ENCODE measurements at places on chromosomes 7 and 10.
A peak's percentile ranks its signal among the peaks of the same experiment; 100 is the strongest.

DNA sequence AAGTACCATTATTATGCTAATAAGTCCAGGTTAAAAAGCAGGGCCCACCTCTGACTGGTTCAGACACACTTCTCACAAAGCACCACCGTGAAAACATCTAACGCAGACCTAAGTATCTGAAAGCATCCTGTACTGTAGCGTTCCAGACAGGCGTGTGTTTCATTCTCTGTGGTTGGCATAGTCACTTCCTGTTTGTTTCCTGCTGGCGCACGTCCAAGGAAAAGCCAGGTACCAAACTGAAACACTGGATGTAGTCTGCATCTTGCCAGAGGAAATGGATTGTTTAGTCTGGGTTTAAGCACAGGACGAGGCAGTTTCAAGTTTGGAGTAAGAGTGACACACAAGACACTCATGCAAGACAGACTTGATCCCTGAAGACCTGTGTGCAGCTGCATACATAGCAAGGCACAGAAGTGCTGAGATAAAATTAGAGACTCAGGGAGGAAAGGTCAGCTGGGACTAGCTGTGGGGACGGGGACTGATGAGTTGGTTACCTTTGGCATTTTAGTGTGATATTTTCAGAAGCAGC, 23.3 kb downstream of the BPGM start:
- peak; percentile 61 for DNase-seq

DNA sequence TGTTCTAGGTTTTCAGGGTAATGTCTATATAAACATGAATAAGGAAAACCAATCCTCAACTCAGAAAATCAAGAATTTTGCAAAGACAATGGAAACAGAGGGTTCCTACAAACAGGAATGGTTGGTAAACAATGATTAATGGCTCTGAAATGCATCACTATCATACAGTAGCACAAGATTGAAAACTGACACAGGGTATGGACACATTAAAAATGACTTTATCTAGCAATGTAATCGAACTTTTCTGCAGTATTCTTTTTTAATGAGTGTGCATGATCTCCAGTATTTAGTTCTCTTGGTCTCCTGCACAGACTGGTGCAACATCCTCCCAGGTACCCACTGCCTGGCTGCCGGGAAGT, 15.9 kb downstream of the GRB10 start:
- DNase-seq, result no peak

DNA sequence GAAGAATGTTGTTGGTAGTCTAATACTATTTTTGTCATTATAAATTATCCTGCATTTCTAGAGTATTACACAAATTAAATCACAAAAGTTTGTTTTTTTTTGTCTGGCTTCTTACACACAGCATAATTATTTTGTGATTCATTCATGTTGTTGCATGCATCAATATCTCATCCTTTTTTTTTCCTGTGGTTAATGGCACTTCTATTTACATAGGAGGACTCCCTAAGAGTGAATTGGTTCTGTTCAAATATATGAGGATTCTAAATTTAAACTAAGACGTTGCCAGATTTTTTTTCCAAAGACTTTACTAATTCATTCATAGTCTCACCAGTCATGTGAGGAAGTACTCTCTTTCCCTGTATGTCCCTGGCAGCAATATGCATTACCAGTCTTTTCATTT, 303.3 kb downstream of the GPR37 start:
- DNase-seq, result no peak

GRCh38 chr7:24981171-24981951, 1.4 kb upstream of the OSBPL3 start:
- DNase-seq, result peak; percentile 69

DNA sequence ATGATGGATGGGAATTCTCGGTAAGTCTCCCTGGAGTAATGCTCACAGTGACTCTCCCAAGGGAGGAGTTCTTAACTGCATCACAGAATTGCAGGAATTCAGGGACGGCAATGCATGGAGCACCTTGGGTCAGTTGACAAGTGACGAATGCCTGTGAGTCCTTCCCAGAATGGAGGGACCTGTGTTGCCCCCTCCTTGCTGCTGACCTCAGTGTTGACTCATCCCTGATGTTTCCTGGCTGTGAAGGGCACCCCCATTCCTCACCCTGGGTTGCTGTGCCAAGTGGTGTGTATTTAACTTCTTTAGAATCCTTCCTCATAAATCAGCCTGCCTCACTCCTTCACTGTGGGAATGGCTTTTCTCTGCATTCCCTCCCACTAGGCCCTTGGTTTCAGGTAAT, 98.9 kb downstream of the LRMDA start:
- DNase-seq, result no peak

DNA sequence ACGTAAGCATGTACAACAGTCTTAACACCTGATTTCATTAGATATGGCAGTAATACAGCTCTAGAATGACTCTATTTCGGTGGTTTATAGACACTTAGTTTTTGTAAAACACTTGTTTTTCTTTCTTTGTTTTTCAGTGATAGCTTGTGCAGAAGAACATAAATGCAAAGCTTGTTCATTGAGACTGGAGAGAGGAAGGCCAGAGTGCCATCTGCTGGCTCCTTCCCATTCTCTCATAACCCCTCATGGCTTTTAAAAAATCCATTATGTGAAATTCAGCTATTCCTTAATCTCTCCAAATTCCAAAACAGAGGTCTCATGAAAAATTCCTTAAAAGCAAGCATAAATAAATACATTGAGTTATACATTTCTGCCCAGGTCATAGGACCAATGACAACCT, 76.3 kb downstream of the CACNB2 start:
- DNase-seq, result no peak

GRCh38 chr7:66871076-66871475, 49.9 kb upstream of the TMEM248 start:
- no peak for DNase-seq

GRCh38 chr7:127258111-127258510, 5.4 kb upstream of the GRM8 start:
- DNase-seq, result no peak

DNA sequence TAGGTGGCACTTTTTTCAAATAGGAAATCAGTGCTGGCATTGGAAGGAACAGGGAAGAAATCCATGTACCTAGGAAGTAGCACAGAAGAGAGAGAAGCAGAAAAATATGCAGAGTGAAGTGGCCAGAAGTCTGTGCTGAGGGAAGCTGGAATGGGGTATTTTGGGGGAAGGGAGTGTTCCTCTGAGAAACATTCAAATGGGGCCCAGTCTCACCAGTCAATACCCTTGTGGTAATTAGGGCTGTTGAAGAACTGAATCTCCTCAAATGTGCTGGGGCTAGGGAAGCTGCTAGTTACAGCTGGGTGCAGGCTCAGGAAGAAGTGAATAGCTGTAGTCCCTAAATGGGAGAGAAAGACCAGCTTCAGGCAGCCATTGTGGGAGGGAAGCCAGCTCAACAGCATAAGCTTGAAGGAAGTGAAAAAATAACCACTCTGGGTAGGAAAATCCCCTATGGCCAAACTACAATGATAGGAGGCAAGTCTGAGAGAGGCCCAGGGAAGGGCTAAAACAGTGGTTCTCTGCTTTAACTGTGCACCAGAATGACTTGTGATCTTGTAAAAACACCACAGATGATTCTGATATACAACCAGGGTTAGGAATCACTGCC, 7.6 kb downstream of the NDST2 start:
- no peak for DNase-seq

DNA sequence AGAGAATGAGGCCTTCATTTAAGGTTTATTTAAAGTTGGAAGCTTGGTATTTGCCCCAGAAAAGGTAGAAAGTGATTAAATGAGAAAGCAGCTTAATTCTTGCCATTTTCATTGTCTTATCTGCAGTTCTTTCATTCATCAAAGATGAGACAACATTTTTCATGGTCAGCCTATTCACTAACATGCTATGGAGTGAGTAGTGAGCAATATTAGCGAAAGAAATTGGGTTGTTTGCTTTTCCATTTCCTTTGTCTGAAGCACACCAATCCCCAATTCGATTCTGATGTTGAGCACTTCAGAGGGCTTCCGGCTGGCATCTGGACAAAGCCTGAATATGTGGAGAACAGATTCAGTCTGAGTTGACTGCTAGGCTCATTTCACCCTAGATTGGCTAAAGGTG, 317.2 kb downstream of the BBS9 start:
- no peak for DNase-seq

DNA sequence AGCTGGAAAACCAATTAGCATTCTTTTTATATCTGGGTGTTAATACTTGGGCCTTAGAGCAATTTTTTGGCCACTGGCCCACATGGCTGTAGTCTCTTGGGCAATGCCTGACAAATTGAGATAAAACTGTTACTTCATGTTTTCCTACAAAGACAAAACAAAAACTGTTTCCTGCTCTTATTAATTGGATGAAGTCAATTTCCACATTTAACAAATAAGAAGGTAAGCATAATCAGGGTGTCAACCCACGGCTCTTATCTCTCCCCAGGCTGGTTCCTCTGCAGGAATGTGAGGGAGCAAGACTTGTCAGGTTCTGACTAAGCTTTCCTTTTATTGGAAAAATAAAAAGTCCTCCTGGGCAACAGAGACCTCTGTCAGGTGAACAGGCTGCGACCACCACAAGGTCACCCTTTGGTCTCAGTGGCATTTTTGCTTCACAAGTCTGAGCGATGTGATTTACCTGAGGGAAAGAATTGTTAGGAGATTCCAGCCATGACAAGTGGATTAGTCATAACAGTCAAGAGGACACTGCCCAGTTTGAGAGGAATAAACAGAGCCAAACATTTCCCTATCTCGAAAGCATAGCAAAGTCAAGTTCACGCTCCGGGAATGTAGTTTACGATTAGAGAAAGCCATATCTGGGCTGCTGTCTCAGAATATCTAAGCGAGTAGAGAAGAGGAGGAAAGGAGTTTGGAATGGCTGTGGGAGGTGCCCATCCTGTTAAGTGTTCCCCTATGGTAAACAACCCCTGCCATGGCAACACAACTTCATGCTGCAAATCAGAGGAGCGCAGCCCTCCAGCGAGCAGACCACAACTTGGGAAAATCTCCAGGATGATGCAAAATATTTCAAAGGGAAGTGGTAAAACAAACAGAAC, 144.4 kb downstream of the TES start:
- DNase-seq, result no peak

DNA sequence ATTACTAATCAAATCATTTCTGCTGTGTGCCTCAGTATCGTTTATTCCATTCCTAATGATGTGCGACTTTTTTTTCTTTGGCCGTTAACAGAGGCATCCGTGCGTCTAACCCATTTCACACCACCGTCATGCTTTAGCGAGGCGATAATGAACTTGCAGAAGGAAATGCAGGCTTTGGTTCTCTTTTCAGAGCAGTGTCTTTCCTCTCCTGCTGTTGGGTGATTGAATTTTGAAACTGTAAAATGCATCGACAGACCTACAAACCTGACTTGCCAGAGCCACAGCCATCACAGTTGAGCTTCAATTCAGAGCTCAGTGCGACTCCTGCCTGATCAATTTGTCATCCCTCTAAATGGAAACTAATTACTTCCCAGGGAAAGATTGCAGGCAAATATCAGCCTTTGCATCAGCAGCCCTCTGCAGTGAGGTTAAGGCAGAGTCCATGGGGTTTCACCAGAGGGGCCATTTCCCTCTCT, 486.0 kb upstream of the GALNT17 start:
- no peak for DNase-seq

GRCh38 chr10:96831867-96832720, at the start of gene LCOR:
LCOR (plus strand) TSS chr10:96832298; CDS start chr10:96949058, 116,760 bp downstream.
- DNase-seq, result peak; percentile 82

DNA sequence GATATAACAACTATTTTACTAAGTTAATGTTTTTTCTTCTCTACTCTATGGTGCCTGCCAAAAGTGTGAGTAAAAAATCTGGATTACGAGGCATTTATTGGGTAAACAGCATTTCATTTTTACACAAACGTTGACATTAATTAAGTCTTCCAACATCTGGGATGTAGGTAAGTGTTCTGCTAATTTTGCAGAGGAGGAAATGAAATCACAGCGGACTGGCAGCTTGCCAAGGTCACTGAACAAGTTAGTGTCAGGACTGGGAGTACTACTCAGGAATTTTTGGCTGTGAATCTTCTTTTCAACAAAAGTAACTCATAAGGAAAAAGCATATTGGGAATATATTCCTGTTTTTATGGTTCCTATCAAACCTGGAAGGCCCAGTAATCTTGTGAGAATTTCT, 612.1 kb upstream of the FZD8 start:
- DNase-seq, result no peak

GRCh38 chr10:109065821-109066220, 857.5 kb downstream of the XPNPEP1 start:
- DNase-seq, result no peak

GRCh38 chr7:91565499-91566401, 301.5 kb downstream of the FZD1 start:
- no peak for DNase-seq

- DNase-seq, result no peak
Measured at GRCh38 chr7:141612861-141613260, 61.7 kb downstream of the AGK start.

DNA sequence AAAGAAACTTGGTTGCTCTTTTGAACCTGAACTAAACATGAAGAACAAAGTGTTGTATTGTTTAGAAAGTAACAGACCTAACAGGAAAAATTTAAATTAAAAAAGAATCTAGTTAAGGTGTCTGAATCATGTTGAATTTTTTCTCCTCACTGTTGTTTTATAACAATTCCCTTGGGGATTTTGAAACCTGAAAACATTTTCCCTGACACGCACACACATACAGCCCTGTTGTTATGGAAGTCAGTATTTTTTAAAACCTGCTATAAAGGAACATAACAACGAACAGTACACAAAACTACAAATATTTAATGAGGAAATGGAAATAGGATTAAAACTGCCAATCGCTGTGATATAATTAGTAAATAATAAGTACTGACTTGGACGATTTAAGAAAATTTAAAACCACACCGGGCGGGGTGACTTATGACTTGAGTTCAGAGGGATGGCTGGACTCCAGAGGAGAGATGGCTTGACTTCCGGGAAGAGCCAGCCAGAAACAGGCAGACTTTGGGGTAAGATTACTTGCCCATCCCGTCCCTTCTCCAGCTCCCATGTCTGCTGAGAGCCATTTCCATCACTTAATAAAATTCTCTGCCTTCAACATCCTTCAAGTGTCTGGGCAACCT, 16.2 kb upstream of the SPOCK2 start:
- no peak for DNase-seq

- no peak for DNase-seq
Measured at GRCh38 chr7:3289996-3290395, 11.1 kb upstream of the SDK1 start.

- DNase-seq, result no peak
Measured at GRCh38 chr7:84297616-84298015, 103.0 kb upstream of the SEMA3A start.

DNA sequence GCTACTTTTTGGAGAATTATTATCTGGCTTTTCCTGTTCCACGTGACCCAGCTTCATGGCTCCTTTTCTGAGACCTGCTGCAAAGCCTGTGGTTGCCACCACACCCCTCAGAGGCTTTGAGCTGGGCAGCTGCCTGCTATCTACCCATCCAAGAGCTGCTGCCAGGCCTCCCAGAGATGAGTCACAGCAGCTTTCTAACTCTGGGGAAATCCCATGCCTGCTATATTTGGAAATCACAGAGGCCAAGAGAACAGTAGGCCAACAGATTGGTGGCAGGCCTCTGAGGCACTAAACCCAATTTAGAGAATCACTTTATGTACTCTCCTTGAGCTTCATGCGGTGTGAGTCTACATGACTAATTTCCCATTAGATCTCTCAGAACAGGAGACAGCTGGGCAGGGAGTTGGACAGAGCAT, 35.2 kb downstream of the SGCE start:
- peak; percentile 10 for DNase-seq

GRCh38 chr10:102444851-102445250, 6.5 kb downstream of the C10orf95 start:
- DNase-seq, result no peak

- DNase-seq, result no peak
Measured at GRCh38 chr10:118332948-118333710, 9.0 kb downstream of the FAM204A start.

- no peak for DNase-seq
Measured at GRCh38 chr10:49527061-49527460, 11.9 kb downstream of the ERCC6 start.
